Activated naive CD8-positive, alpha-beta T cell treated with anti-CD3 and anti-CD28 coated beads, Interleukin-2, amount 10 ng/mL, durations not matched to agents 7 days and 5 days (primary cell): ENCODE measurements at places on chromosomes 6 and 20.

DNA sequence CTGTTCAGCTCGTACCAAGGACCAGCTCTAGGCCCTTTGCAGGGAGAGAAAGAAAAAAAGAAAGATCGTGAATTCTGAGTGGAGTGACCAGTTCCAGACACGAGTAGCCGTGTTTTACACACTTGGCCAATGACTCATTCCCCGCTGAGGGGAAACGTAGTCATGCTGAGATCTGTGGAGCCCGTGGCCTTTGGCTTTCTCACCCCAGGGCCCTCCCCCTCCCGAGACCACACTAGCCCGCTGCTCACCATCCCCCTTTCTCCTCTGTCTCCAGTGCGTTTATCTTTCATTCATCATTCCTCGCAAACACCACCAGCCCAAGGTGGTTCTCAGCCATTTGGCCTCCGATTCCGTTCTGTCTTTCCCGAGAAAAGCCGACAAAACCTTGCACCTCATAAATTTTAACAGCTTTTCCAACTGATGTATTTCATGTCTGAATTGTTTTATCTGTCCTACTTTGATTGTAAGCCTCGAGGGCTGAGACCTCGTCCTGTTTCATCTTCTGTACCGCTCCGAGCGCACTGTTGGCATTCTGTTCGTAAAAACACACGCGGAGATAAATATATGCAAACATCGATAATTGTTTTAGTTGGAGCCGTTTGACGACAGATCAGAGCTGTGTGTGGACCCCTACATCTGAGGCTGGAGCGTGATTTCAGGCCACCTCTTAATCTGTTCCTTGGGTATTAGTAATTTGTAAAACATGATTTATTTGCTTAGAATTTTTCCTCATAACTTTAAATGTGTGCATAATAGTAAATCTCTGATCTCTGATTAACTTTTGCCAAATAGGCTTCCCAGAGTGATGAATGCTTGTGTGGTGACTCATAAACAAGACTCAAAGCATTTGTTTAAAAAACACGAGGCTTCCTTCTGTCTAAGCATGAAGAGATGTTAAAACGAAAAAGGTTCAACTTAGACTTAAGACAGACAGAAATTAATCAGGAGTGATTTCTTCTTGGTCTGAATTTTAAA lies 336.6 kb downstream of the CDH4 start:
- H3K36me3 ChIP-seq, result no peaks in the 10 kb centered on the region
- H3K27me3 ChIP-seq, result no peaks in the 10 kb centered on the region
- no peaks in the 10 kb centered on the region for H3K4me1 ChIP-seq
- H3K4me3 ChIP-seq, result no peak overlapping the region
- no peak for DNase-seq
- no peak overlapping the region for H3K27ac ChIP-seq

GRCh38 chr6:19150307-19150706 lies 686.9 kb upstream of the ID4 start:
- no peak overlapping the region for H3K27ac ChIP-seq
- no peak for DNase-seq
- no peaks in the 10 kb centered on the region for H3K27me3 ChIP-seq
- no peak overlapping the region for H3K4me3 ChIP-seq

GRCh38 chr6:31580807-31581433 lies 1.3 kb downstream of the LTB start:
- H3K27me3 ChIP-seq, result no peaks in the 10 kb centered on the region
- peaks cover 55% of the 10 kb centered on the region for H3K36me3 ChIP-seq
- H3K4me1 ChIP-seq, result peaks cover 67% of the 10 kb centered on the region
- DNase-seq, result peak; percentile 97

GRCh38 chr6:132198040-132198439 lies 203.2 kb downstream of the MOXD1 start:
- no peaks in the 10 kb centered on the region for H3K4me1 ChIP-seq
- peaks cover 3% of the 10 kb centered on the region for H3K27me3 ChIP-seq
- no peak for DNase-seq
- no peak overlapping the region for H3K27ac ChIP-seq

GRCh38 chr20:63384336-63384735 lies 23.2 kb upstream of the CHRNA4 start:
- DNase-seq, result no peak
- H3K4me3 ChIP-seq, result no peak overlapping the region
- peaks cover 2% of the 10 kb centered on the region for H3K36me3 ChIP-seq
- H3K27ac ChIP-seq, result no peak overlapping the region
- no peaks in the 10 kb centered on the region for H3K4me1 ChIP-seq

DNA sequence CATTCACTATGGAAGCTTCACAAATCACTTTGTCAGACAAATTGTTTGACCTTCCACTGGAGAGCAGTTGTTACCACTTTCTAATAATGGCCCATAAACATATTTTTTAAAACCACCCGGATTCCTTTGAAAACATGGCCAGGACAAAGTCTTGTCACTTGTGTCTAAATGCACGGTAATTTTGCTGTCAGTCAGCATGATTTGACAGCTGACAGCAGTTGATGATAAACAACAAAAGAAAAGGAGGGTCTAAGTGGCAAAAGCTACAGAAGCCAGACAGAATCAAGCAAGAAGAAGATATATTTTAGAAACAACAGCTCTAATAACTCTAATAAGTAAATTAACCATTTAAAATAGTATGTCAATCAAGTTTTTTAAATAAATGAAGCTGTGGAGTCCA lies 27.7 kb upstream of the CARMIL1 start:
- peaks cover 3% of the 10 kb centered on the region for H3K27me3 ChIP-seq
- no peak overlapping the region for H3K27ac ChIP-seq
- H3K36me3 ChIP-seq, result no peaks in the 10 kb centered on the region
- H3K4me1 ChIP-seq, result peaks cover 3% of the 10 kb centered on the region
- DNase-seq, result no peak
- no peak overlapping the region for H3K4me3 ChIP-seq
